ENCODE measurements at places on chromosomes 6 and 20.

GRCh38 chr6:53143710-53144109 lies 4.9 kb downstream of the GCM1 start:
- DNase-seq: no peak

DNA sequence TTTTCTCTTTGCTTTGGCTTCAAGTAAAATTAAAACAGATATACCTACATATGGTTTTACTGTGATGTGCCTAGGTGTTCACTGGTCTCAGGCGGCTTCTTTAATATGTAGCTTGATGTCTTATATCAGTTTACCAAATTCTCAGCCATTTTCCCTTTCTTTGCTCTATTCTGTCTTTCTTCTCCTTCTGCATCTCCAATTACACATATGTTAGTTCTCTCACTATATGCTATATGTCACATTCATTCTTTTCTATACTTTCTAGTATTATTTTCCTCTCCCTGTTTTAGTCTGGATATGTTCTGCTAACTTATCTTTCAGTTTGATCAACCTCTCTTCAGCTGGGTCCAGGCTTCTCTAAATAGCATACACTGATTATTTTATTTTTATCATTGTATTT lies 14.4 kb upstream of the WFDC8 start:
- no peak for DNase-seq

GRCh38 chr20:51450221-51450712 lies 92.3 kb downstream of the NFATC2 start:
- no peak for DNase-seq

- no peak for DNase-seq
Measured at GRCh38 chr6:56638760-56639159, 3.9 kb downstream of the DST start.

DNA sequence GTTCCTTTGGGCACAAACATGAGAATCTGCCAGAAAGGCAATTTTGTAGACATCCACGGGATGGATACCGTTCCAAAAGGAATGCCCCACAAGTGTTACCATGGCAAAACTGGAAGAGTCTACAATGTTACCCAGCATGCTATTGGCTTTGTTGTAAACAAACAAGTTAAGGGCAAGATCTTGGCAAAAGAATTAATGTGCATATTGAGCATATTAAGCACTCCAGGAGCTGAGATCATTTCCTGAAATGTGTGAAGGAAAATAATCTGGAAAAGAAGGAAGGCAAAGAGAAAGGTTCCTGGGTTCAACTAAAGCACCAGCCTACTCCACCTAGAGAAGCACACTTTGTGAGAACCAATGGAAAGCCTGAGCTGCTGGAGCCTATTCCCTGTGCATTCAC lies 103.9 kb upstream of the ARG1 start:
- DNase-seq: no peak

- no peak for DNase-seq
Measured at GRCh38 chr6:109854541-109855308, 123.4 kb upstream of the GPR6 start.

DNA sequence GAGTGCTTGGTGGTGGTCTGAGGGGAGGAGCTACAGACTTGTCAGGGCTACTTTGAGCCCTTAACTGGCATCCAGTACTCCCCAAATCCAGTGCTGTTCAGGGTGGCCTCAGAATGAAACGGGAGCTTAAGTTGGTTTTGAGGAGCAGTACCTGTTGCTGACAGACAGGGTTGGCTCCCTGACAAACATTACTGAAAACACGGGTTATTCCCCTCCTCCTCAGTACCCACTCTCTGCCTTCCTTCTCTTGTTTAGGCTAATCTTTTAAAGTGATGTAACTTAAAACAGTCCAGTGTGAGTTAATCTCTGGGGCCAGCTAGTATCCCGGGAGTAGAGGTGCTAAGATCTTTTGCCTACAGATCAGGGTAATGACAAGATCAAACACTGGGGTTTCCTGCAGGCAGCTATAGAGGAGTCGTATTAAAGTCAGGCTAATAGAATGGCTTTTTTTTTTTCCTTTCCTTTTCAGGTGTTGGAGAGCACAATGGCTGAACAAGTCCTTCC lies 3.7 kb downstream of the TNFAIP3 start:
- no peak for DNase-seq

DNA sequence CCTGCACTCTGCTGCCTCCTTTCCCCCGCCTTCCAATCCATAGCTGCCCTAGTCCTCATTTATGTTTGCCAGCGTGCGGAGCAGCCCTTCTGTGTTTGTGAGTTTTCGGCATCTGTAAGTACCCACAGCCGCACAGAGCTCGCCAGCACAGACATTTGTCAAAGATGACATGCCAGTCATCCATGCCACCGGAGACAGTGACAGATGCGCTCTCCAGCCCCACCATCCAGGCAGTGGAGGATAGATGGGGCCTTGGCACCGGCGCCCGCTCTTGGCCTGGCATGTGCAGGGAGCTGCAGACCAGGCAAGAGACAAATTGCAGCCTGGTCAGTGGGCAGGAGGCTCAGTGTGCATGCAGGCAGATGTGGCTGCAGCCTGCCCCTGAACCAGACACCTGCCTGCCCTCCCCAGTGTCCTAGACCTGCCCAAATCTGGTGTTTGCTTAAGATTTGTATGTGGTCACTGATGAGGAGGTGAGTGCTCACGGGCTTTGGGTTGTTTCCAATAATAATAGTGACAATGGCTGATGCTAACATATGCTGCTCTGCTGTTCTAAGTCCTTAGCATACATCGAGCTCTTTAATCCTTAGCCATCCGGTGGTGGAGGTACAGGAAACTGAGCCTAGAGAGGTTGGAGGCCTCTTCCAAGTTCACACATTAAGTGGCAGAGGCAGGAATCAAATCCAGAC lies 78.1 kb downstream of the UNC5CL start:
- no peak for DNase-seq
